Left cardiac atrium (tissue), 4 donors: ENCODE measurements at places on chromosomes 6 and 20. TPM values are rescaled to one million over a fixed set of nuclear protein-coding genes. Genes with fewer than 3 reads are reported as not detected.

DNA sequence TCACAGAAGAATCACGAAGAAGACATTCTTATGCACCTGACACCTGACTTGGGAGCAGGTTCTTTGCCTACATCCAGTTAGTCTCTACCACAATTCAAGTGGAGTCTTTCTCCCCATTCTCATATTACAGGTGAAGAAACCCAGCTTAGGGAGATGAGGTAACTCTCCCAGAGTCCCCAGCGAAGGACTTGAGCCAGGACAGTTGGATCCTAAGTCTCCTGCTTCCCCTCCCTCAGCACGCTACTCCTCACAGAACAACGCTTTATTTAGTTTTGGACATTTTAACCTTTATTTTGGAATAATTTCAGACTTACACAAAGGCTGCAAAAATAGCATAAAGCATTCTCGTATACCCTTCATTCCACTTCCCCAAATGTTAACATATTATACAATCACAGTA, 824 bp upstream of the CSTL1 start:
- no peak for DNase-seq

DNA sequence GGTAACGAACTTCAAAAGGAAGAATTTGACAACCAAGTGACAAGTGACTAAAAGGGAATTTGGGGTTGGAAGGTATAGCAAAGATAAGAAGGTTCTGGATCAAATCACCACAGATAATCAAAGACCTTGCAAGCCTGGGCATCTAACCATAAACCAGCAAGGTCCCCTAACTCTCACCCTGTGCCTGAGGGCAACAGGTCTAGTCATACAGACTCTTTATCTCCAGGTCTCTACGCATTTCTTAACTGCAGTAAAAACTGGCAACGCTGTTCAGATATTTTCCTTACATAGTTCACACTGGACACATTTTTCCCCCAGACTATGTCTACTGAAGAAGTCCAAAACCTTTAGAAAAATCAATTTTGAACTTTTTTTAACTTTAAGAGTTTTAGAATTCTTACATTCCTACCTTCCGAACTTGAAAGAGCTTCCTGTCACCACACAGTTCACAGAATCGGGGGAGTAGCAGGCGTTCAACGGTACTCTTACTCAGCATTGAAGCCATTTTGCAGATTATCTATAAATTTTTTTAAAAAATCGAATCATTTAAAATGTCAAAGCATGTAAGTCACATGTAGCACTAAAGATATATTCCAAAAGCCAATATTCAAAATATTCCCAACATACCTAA, 23.0 kb upstream of the ANKRD60 start:
- DNase-seq: no peak

Gene CPXM1
- total RNA-seq: 4.3 TPM

DNA sequence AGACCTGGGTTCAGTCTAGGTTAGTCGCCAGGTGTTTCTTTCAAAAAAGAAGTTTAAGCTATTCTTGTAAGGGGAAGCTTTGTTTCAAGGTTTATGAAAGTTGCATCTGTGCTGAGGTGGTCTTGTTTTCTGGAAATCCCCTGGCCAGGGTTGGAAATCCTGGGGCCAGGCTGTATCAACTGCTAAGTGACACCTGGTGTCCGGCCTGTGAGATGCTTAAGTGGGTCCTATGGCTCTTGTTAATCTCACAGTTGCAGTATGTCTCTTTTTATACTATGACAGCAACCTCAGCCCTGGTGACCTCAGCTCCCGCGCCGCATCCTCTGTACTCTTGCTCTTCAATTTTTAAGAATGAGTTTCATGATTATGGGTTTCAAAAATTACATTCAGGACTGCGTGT, 72.0 kb downstream of the CHMP4B start:
- DNase-seq: no peak

Gene VSX1
- 0.38 TPM for total RNA-seq

Gene MOG
- 3.5 TPM for total RNA-seq

Gene TNFRSF6B
- 10.1 TPM for total RNA-seq

DNA sequence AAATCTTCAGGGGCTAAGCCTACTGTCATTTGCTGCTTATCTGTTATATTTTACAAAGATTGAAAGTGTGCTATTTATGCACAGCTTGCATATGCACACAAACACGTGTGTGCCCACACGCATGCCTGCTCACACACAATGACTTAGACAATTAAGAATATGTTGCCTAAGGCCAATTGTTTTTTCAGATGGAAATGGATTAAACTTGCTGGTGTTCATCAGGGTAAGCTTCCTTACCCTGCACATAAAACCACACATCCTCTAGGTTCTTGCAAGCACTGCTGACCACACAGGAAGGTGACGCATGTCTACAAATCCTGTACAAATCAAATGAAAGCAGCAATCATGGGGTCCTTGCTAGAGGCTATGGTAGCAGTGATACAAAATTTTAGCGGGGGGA, 58.4 kb downstream of the GJA10 start:
- DNase-seq: no peak

GRCh38 chr20:13286607-13287006, 65.5 kb downstream of the ISM1 start:
- no peak for DNase-seq

DNA sequence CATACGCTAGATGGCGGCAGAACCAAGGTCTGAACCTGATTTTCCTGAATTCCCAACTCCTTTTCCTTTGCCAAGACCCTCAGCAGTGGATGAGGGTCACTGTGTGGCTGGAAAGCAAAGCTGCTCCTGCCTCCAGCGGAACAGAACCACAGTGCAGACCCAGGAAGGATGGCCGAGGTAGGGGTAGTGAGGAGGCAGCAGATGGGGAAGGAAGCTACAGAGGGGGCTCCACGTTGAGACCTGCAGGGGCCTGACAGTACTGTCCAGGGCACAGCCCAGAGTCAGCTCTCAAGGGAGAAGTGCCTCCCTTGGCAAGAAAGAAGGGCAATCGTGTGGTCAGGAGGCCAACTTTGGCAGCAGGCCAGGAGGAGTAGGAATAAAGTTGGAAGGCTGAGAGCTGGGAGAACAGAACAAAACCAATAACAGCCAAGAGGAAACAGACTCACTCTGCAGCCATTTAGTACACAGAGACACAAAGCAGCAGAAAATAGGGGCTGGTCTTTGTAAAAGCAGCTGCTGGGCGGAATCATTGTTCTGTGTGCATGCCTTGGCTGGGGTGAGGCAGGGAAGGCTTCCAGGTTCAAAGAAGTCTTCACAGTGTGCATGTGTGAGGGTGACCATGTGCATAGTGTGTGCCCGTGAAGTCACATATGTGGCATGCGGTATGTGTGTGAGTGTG, 3.1 kb downstream of the GABRR2 start:
- peak; percentile 66 for DNase-seq

DNA sequence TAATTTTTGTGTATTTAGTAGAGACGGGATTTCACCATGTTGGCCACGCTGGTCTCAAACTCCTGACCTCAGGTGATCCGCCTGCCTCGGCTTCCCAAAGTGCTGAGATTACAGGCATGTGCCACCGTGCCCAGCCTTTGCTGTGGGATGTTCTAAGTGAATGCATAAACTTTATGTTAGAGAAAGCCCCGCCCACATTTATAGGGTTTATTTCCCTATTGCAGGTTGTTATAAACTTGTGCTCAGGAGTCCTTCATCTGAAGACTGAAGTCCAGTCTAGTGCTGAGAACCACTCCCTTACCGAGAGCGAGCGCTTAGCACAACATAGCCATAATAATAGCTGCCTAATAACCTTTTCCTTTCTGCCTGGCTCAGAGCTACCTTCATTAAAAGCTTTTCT, 75.4 kb upstream of the ZNF217 start:
- DNase-seq: no peak

DNA sequence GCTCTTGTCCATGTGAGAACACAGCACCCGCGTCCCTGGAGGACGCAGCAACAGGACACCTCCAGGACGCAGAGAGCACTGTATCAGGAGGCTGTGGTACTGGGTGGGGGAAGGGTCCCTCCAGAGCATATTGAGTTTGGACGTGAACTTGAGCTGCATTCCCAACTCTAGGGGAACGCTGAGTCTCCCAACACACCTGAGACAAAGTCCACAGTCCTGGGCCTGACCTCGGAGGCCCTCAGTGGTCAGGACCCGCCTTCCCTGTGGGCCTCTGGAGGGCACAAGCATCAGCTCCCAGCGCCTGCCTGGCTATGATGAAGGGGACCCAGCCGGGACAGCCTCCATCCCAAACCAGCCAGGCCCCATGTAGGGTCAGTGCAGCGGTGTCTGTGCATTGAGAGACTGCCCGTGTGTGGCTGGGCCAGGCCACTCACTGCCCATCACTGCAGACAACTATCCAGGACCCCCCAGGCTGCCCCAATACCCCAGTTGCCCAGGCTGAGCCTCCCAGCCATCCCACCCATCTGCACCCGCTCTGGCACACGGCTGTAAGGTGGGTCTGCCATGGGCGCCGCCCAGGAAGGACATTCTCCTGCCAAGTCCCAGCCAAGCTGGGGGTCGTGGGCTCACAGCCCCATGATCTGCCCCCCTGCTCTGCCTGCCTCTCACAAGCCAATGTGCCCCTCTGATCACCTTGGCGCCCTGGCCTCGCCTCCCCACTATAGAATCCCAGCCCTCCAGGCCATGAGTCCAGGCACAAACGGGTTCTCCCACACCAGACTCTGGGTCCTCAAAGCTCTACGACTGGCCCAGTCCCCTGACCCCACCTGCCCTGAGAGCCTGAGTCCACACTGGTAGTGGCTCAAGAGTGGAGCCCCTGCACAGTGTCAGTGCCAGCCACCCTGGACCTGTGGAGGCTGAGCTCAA, 115.7 kb downstream of the TAF4 start:
- peak; percentile 12 for DNase-seq

DNA sequence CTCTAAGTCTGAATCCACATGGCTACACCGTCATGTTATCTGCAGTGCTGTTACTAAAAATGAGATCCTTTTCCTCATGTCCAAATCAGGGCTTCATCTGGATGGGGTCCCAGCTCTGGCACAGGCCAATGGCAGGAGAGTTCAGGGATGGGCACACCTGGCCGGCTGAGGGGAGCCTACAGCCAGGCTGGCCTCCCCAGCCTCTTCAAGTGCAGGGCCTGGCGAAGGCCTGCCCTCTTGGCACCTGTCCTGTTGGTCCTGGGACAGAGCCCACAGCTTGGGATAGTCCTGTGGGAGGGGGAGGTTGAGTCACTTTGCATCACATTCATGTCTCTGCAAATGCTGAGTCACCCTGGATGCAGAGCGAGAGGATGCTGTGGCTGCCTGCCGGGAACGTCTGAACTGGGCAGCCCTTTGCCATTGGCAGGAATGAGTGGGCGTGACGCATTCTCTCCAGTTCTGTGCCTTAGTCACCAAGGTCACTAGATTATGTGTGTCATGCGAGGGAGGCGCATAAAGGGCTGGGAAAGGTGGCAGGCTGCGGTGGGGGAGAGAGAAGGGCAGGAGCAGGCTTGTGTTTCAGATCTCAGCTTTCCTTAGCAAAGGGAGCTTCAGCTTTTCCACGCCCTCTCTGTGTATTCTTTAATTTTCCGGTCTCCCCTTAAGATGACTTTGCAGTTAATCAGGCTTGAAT, 223.2 kb upstream of the ECI2 start:
- DNase-seq: peak; percentile 95

GRCh38 chr6:11353921-11354389, 121.5 kb upstream of the NEDD9 start:
- DNase-seq: peak; percentile 63

Gene COL9A3
- 4.7 TPM for total RNA-seq

GRCh38 chr6:27972750-27973149, 15.7 kb downstream of the OR2B6 start:
- DNase-seq: no peak

- no peak for DNase-seq
Measured at GRCh38 chr6:45772886-45773495, 242.7 kb downstream of the CLIC5 start.

Gene C6orf15
- total RNA-seq: not detected

Gene MLIP
- total RNA-seq: 234 TPM

- no peak for DNase-seq
Measured at GRCh38 chr6:119749335-119749734, 399.8 kb upstream of the MAN1A1 start.

DNA sequence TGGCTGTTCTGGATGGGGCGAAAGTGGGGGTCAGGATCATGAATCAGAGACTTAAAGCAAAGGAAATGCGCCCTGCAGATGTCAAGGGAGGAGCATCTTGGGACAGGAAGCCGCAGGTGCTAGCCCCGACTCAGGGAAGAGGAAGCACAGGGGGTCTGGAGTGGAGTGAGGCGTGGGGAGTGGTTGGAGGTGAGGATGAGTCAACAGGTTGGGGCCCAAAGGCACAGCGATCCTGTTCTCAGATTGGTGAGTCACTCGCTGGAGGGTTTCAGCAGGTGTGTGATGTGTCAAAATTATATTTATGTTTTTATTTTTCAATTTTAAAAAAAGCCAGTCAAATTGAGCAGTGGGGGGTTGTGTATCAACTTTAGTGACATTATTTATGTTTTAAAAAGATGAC, 19.0 kb downstream of the PACSIN1 start:
- no peak for DNase-seq

Gene TSPYL4
- total RNA-seq: 35.0 TPM

GRCh38 chr6:24493945-24494820, 586 bp upstream of the ALDH5A1 start:
- no peak for DNase-seq

Gene RSPO4
- total RNA-seq: 0.71 TPM

- DNase-seq: peak; percentile 96
Measured at GRCh38 chr6:146543211-146543939, at the start of gene RAB32. TSS of gene RAB32 (plus strand) at chr6:146543833. CDS start at chr6:146543872, 39 bp downstream.

Gene CD93
- 102 TPM for total RNA-seq

- DNase-seq: peak; percentile 37
Measured at GRCh38 chr6:133553652-133554051, 312.5 kb downstream of the EYA4 start.

DNA sequence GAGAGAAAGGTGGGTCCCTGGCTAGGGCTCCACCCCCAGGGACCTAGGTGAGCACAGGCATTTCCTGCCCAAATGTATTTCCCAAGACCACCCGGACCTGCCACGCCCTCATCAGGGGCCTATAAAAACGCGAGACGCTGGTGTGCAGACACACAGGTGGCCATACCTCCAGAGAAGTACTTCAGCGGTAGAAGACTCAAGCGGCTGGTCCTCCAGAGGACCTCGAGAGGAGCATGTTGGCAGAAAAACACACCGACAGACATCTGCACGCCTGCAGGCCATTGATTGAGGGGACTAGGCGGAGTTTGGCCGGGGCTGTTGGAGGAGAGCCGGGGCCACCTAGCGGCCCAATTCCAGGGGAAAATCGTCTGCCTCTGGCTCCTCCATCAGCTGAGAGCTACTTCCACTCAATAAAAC, 695.8 kb upstream of the MMS22L start:
- DNase-seq: no peak

Gene EFCAB8
- total RNA-seq: 0.18 TPM

GRCh38 chr6:8914700-8915099, 479.4 kb upstream of the SLC35B3 start:
- DNase-seq: no peak

Gene PRL
- not detected for total RNA-seq
